ENCODE measurements at places on chromosomes 7 and 10.

DNA sequence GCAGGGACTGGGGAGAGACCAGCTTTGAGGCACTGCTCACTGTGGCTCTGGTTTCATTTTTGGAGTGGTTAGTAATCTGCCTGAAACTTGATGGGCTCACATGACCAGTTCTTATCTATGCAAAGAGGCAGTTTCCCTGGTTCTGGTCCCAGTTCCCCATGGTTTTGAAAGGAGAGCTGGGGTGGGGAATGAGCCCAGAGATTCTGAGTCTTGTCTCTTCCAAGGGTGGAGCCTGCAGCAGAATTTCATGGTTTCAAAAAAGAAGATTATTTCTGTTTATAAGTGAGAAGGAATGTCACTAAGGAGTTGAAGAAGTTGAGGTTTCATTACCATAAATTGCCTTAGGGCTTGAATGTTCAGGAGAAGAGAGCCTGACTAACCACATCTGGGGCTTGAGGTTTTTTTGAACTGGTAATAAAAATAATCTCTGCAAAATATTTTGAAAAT lies 190.2 kb upstream of the HABP2 start:
- no peak for DNase-seq

- peak; percentile 86 for DNase-seq
These were observed 2.3 kb upstream of the CUZD1 start for GRCh38 chr10:122847782-122848604.

DNA sequence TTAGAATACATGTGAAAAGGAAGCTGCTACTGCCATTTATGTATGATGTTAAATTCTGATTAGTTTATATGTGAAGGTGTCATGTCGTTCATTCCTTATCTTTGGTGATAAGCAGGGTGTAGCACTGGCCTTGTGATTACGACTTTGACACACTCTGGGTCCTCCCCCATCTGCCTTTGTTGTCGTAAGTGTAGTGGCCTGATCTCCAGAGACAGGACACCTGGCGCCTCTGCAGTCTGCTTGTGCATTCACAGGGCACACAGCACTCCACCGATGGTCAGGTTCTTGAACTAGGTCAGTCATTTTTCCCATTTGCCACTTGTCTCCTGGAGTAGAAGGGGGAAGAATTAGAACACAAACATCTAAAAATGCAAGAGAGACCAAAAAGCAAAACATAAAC lies 186.0 kb downstream of the PRKCQ start:
- DNase-seq, result no peak

DNA sequence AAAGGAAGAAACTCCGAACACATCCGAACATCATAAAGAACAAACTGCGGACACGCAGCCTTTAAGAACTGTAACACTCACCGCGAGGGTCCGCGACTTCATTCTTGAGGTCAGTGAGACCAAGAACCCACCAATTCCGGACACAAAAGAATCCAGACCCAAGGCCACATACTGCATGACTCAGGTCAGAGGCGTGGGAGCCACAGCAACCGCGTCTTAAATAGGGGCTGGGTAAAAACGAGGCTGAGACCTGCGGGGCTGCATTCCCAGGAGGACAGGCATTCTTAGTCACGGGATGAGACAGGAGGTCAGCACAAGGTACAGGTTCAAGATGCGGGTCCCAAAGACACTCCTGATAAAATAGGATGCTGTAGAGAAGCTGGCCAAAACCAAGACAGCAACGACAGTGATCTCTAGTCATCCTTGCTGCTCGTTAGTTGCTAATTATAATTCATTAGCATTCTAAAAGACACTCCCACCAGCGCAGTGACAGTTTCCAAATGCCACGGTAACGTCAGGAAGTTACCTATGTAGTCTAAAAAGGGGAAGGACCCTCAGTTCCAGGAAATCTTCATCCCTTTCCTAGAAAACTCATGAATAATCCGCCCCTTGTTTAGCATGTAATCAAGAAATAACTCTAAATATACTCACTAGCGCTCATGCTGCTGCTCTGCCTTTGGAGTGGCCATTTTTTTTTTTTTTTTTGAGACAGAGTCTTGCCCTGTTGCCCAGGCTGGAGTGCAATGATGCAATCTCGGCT lies 19.3 kb downstream of the AP5Z1 start:
- DNase-seq, result no peak

- no peak for DNase-seq
These were observed 4.8 kb upstream of the CPXM2 start for GRCh38 chr10:123896246-123896927.

GRCh38 chr10:30247704-30248103 lies 101.4 kb downstream of the MTPAP start:
- no peak for DNase-seq

Measured in NCI-H510A (cell line).